ENCODE measurements at places on chromosomes 4 and X.

GRCh38 chr4:141099326-141099725 lies 33.9 kb downstream of the RNF150 start:
- no peak for DNase-seq

DNA sequence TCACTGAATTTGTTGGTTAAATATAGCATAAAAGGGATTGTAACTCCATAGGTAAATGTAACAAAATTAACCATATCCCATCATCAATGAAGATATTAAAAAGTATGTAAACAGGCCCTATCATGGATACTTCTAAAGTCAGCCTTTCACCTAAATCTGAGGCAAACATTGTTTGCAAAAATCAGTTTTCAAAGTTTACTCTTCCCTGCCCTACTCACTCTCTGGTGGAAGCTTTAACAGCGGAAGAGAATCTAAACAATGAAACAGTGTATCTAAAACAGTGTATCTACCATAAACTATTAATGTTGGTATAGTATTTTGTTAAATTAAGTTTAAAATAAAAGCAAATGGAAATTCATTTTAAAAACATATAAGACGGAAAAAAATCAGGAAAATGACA lies 21.1 kb downstream of the SMIM14 start:
- no peak for DNase-seq

DNA sequence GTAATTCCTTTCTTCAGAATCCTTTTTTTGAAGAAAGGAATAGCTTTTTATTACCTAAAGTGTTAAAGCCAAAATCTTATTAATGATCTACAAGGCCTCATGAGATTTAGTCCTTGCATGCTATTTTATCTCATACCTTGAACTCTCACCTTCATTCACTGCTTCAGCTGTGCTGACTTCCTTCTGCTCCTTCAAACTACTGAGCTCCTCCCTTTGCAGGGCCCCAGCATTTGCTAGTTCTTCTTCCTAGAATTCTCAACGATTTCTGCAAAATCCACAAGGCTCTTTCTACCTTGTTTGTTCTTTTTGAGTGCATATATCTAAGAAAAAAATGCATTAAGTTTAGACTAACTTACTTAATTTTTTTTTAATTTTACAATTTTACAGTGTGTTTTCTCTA lies 619.5 kb downstream of the EPHA5 start:
- DNase-seq, result no peak

DNA sequence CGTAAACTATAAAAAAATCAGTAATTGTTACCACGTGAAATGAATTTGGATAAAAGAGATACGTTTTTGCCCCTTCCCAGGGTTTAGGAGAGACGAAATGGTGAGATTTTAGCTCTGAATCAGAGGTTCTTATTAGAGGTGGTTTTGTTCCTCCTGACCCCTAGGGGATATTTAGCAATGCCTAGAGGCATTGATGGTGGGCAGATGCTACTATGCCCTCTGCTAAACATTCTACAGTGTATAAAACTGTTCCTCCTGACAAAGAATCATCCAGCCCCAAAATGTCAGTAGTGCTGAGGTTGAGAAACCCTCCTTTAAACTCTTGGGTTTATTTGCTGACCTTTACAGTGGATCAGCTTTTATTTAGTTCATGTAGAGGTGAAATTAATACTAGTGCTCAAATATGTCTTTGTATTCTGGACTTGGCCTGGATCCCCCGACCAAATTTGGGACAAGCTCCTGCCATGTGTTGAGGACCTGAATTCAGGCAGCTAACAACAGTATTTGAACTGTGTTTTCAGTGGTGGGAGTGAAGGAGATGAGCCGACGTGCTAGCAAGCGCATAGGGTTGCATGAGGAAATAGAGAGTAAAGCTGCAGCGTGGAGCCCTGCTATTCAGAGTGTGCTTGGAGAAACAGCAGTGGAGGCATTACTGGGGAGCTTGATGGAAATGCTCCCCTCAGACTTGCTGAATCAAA lies 126.1 kb downstream of the PTTG2 start:
- DNase-seq, result no peak

GRCh38 chrX:42477396-42477795 lies 300.6 kb downstream of the PPP1R2C start:
- DNase-seq, result no peak

- no peak for DNase-seq
These were observed 33.7 kb downstream of the TKTL1 start for GRCh38 chrX:154329294-154329693.

Measured in WERI-Rb-1 (cell line).